ENCODE measurements at places on chromosomes 6 and 20.

- DNase-seq: no peak
Measured at GRCh38 chr6:157990321-157991066, 8.8 kb downstream of the SYNJ2 start.

- no peak for DNase-seq
Measured at GRCh38 chr6:36694616-36695015, 3.0 kb upstream of the RAB44 start.

GRCh38 chr6:75997696-75998095 is 74.8 kb downstream of the IMPG1 start:
- DNase-seq: no peak

- DNase-seq: no peak
Measured at GRCh38 chr6:3330199-3330598, 71.5 kb downstream of the PSMG4 start.

GRCh38 chr6:149938571-149939355 is 3.1 kb upstream of the ULBP2 start:
- no peak for DNase-seq

Measured in HT1080 (cell line).